ENCODE measurements at places on chromosomes 6 and 20.

DNA sequence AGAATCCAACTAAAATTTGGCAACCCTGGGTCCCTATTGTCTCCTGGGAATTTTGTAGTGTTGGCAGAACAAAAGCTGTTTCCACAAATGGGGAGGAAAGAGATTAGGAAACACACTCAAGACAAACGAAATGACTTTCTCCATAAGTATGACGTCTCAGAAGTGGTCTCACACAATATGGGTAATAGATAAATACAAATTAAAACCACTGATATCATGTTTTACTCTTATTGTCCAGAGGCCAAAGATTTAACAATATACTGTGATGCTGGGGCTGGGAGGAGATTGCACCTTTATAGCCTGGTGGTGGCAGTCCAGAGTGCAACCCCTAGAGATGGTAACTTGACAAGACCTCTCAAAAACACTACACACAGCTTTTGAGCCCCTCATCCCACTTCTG, 18.6 kb downstream of the FKBP1A start:
- DNase-seq, result no peak

DNA sequence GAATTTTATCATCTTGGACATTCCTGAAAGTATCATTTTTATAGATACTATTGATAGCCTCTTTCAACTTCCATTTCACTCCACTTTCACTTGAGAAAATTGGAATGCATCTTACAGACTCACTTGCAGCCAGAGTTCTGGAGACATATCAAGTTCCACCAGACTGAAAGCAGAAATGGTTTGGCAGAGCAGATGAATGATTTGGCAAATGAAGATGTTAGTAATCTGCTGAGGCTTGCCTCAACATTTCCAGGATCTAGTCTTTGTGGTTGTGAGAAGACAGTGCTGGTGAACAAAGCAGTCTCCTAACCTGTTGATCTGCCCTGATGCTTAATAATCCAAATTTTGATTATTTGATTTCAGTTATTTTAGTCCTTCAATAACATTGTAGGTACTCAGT, 202.6 kb downstream of the TRDN start:
- no peak for DNase-seq

DNA sequence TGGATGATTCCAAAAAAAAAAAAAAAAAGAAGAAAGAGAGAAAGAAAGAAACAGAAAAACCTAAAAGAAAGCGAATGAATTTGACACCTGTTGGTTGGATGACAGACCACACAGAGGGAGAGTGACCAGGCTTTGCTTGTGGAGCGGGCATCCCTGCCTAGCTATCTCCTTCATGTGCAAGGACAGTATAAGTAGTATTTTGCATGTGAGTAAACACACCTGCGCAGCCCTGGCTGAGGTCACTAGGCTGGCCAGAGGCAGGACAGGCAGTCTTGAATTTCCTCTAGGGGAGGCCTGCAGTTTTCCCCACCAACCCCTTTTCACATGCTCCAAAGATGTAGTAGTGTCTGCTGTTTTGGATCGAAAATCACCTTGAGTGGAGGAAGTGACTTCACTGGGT, 126.4 kb downstream of the CCDC170 start:
- DNase-seq, result no peak

GRCh38 chr6:129882510-129883023, 21.5 kb upstream of the TMEM244 start:
- no peak for DNase-seq

GRCh38 chr6:37104824-37105147, 65.2 kb upstream of the PIM1 start:
- no peak for DNase-seq

- DNase-seq, result no peak
These were observed 63.3 kb downstream of the STK35 start for GRCh38 chr20:2164966-2165365.

DNA sequence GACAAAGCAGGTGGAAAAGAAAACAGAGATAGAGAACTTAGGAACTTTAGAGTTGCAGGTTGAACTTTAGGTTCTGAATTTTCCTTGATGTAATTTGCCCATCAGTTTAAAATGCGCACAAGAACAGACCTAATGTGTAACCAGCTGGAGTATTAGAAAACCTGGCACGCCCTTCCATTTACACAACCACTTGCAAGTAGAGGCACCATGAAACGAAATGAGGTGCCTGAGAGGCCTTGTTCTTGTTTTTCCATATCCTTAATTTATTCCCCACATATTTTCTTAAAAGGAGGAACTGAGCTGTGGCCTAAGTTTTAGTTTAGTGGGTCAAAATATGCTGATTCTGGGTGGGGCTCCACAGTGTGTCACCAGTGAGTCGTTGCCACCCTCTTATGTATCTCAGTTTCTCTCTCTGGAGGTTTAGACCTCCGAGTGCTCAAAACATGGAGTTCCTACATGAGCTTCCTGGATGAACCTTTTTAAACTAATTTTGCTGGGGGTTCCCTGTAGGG, 17.2 kb upstream of the IL22RA2 start:
- no peak for DNase-seq

DNA sequence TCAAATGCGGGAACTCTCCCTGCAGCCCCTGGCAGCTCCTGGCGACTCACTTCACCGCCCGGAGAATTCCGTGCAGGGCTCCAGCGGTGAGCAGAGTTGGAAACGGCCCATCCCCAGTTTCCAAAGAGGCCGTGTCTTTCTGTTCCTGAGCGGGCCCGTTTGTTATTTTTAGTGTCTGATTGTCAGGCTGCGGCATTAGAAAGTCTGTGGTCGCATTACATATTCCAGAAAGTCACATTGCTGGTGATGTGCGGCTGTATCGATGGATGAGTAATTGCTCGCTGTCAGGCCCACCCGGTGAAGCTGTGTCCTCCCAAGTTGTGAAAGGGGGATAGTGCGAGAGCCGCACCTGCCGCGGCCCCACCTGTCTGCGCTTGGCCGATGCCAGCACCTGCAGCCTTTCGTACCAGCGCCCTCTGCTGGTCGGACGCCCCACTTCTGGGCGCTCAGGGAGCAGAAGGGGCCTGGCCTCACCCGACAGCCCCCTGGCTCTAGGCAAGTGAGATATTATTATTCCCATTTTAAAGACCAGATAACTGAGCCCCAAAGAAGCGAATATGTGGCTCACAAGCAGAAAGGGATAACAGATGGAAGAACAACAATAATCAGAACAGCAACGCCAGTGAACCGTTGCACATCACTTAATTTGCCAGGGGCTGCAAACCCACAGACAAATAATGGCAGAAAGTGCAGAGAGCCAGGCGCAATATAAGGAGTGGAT, 244.9 kb downstream of the TSHZ2 start:
- peak; percentile 18 for DNase-seq

DNA sequence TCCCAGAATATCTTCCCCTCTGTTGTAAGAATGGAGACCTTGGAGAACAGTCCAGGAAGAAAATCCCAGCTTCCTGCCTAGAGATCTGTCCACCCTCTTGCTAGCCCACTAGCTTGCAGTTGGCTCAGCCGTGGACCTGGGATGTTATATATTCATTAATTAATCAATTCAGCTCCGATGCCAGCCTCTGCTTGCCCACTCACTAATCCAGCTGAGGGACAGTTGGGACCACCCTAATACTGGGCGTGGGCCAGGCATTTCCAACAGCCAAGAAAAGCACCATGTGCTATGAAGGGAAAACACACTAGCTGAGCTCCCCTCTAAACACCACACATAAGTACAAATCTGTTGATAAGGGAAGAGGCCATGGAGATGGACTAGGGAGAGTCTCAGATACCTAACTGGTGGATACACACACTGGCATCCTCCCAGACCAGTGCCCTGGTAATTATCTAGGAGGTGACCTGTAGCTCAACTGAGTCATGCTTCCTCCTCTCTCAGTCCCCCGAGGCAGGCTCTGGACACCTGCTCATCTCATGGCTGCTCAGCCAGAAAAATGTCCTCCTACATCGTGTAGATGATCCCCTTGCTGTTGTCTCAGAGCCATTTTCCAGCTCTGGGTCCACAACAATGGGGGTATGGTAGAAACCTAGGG, 78.9 kb downstream of the ANKRD60 start:
- DNase-seq, result no peak

GRCh38 chr6:120411394-120411793, 922.9 kb downstream of the TBC1D32 start:
- DNase-seq, result no peak

Measured in SJSA1 (cell line).